Karpas-422 (cell line): ENCODE measurements at places on chromosomes 3 and 15. TPM values are rescaled to one million over a fixed set of nuclear protein-coding genes. Genes with fewer than 3 reads are reported as not detected.

The CPNE9 gene
- total RNA-seq: 0.18 TPM in 1 of 2 replicates, not detected in the other

The KBTBD13 gene
- not detected in 2 replicates for total RNA-seq

The PPP1R14D gene
- not detected in 2 replicates for total RNA-seq

The DYNLT2B gene
- 9.6 and 17.1 TPM in 2 replicates for total RNA-seq

The CDHR4 gene
- total RNA-seq: not detected in 2 replicates

DNA sequence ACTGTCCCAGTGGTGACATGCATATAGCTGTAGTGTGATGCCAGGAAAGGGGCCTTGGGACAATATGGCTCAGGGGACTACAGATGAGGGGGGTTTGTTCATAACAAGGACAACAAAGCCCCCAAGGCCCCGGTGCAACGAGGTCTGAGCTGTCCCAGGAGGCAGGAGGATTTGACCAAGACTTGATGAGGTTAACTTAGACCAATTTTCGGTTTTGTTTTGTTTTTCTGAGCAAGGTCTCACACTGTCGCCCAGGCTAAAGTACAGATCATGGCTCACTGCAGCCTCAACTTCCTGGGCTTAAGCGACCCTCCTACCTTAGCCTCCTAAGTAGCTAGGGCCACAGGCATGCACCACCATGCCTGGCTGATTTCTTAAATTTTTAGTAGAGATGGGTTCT is 23.8 kb downstream of the EFCAB12 start:
- H3K27ac ChIP-seq: no peak overlapping the region
- H3K36me3 ChIP-seq: no peaks in the 10 kb centered on the region
- peaks cover 15% of the 10 kb centered on the region for H3K4me1 ChIP-seq
- no peaks in the 10 kb centered on the region for H3K27me3 ChIP-seq
- no peak overlapping the region for H3K4me3 ChIP-seq
- no peak for DNase-seq

- H3K4me3 ChIP-seq: no peak overlapping the region
- H3K27me3 ChIP-seq: 0 out of 2 replicates have a peak, but pooled peaks cover 2% of the 10 kb centered on the region
- no peaks in the 10 kb centered on the region for H3K36me3 ChIP-seq
- H3K4me1 ChIP-seq: no peaks in the 10 kb centered on the region; the same call in 1 of the 2 replicates
These were observed 23.1 kb upstream of the TSEN2 start for GRCh38 chr3:12461097-12461649.

The CYFIP1 gene
- 0.04 and 1.7 TPM in 2 replicates for total RNA-seq

DNA sequence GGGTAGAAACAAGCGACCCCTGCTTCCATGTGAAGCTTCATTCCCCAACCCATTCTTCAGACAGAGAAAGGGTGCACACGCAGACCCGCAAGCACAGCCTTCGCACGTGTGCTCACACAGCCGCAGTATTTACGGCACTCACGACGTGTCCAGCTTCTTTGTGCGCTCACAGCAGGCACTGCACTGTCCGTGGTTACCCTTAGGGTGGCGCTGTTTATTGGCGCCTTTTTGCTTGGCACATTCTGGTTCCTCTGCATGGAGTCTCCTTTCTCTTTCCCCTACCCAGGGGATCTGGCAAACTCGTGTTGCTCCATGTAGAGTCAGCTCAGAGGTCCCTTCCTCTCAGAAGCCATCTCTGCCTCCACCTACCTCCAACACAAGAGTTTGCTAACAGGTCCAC is 115.1 kb downstream of the SLCO3A1 start:
- H3K27me3 ChIP-seq: no peaks in the 10 kb centered on the region
- peaks cover 77% of the 10 kb centered on the region for H3K4me1 ChIP-seq
- no peaks in the 10 kb centered on the region for H3K36me3 ChIP-seq
- no peak for DNase-seq

The GOLGA8H gene
- not detected in 2 replicates for total RNA-seq

DNA sequence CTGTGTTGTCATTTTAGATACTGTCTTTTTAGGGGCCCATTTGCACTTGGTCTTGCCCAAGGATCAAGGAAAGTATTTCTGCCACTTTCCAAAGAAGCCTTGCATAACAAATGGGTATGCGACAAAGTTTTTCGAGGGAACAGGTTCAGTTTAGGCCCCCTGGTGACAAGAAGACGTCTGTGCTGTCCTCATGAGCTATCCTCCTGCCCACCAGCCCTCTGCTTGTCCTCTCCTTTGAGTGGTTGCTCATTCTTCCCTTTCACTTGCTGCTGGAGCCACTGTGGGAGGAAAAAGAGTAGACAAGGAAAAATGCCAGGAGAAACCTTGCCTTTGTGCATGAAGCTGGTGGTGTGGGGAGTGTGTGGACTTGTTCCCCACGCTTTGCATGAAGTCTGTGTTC is 171.9 kb downstream of the CACNA2D3 start:
- H3K4me3 ChIP-seq: no peak overlapping the region
- H3K36me3 ChIP-seq: no peaks in the 10 kb centered on the region
- H3K27me3 ChIP-seq: no peaks in the 10 kb centered on the region
- H3K27ac ChIP-seq: no peak overlapping the region

The NEK10 gene
- 0.34 and 0.72 TPM in 2 replicates for total RNA-seq

The CLRN1 gene
- not detected in 2 replicates for total RNA-seq

The GALK2 gene
- 27.0 and 33.0 TPM in 2 replicates for total RNA-seq

GRCh38 chr15:29270976-29271375 is 1.4 kb upstream of the NSMCE3 start:
- no peaks in the 10 kb centered on the region for H3K36me3 ChIP-seq
- H3K27ac ChIP-seq: peak overlapping the region; percentile 90
- DNase-seq: no peak
- peak overlapping the region; percentile 91 for H3K4me3 ChIP-seq
- peaks cover 27% of the 10 kb centered on the region for H3K4me1 ChIP-seq

DNA sequence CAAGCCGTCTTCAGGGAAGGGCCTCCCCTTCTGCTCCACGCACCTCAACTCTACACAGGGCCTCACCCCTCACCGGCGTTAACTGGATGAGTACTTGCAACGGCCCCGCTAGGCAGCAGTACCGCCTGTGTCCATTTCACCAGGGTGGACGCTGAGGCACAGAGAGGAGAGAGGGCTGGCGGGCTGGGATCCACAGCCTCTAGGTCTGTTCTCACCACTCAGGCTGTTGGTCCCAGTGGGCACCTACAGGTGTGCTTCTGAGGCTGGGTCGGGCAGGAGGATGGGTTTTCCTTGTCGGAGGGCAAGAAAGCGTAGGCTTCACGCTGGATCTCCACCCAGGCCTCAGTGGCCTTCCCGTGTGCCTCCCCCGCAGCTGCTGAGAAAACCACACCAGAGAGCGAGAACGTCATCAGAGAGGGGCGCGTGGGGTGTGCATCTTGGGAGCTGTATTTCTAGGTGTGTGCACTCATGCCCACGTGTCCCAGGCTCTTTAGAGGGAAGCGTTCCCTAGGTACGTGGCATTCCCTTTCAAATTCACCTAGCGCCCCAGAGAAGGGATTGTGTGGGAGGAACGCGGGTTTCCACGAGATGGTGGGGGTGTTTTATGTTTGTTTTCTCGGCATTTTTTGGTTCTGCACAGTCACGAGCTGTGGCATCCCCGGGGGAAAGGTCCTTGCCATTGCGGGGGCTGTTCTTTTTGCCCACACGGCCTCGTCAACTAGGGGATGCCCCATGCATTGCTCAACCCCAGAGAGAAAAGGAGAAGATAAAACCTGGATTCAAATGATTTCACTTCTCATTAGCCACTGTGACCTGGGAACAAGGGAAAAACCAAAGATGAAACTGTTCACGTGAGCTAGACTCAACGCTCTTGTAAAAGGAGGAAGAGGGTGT is 67.7 kb downstream of the MGLL start:
- peak overlapping the region; percentile 74 for H3K27ac ChIP-seq
- no peak overlapping the region for H3K4me3 ChIP-seq
- H3K36me3 ChIP-seq: no peaks in the 10 kb centered on the region
- no peaks in the 10 kb centered on the region for H3K27me3 ChIP-seq

- H3K27ac ChIP-seq: no peak overlapping the region
- DNase-seq: no peak
- no peaks in the 10 kb centered on the region for H3K36me3 ChIP-seq
- no peak overlapping the region for H3K4me3 ChIP-seq
- H3K27me3 ChIP-seq: no peaks in the 10 kb centered on the region
These were observed 10.3 kb downstream of the NEK11 start for GRCh38 chr3:131036986-131037385.

The C3orf52 gene
- total RNA-seq: 0.07 and 0.52 TPM in 2 replicates

GRCh38 chr3:31953636-31954035 is 27.4 kb downstream of the OSBPL10 start:
- peak; percentile 59 for DNase-seq
- H3K27ac ChIP-seq: peak overlapping the region; percentile 99
- peaks cover 64% of the 10 kb centered on the region for H3K4me1 ChIP-seq

The CYP1A2 gene
- total RNA-seq: not detected in 2 replicates

The CLDN18 gene
- not detected in 2 replicates for total RNA-seq

GRCh38 chr3:108271626-108272025 is 24.7 kb upstream of the HHLA2 start:
- DNase-seq: no peak
- no peaks in the 10 kb centered on the region for H3K36me3 ChIP-seq
- no peak overlapping the region for H3K4me3 ChIP-seq
- H3K4me1 ChIP-seq: no peaks in the 10 kb centered on the region

The PDZRN3 gene
- total RNA-seq: 17.5 and 22.4 TPM in 2 replicates

DNA sequence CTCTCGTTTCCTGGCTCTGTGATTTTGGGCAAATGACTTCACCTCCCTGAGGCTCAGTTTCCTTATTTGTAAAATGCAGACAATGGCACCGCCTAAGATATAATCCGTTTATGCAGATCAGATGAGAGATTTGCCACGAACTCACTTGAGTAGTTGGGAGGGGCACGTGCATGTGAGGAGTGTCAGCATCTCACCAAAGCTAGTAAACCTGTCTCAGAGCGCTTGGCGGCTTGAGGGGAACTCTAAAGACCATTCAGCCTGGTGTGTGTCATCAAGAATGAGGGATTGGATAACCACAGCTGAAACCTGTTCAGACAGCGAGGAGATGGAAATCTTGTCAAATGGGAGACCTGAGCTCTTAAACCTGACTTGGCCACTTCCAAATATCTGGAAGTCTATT is 48.7 kb downstream of the BDH1 start:
- DNase-seq: no peak
- peaks cover 3% of the 10 kb centered on the region for H3K4me1 ChIP-seq
- no peaks in the 10 kb centered on the region for H3K27me3 ChIP-seq
- H3K36me3 ChIP-seq: peaks cover 9% of the 10 kb centered on the region
- no peak overlapping the region for H3K27ac ChIP-seq

DNA sequence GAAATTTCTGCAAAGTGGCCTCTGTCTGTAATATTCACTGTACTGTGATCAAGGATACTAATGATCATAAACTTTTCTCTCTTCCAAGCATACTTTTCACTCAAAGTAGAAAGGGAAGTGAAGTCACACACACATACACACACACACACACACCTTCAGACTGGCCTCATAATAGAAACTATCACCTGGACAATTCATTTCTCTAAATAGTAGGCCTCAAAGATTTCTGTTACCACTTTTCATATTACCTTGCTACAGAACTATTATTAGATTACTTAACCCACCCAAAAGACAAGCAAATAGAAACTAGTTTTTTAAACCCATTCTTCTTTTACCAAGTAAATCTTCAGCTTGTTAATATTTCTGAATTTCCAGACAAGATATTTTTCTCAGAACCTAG is 12.2 kb downstream of the CPB1 start:
- DNase-seq: no peak
- no peak overlapping the region for H3K27ac ChIP-seq
- 0 out of 2 replicates have a peak, but pooled peaks cover 2% of the 10 kb centered on the region for H3K4me1 ChIP-seq
- no peak overlapping the region for H3K4me3 ChIP-seq
- H3K27me3 ChIP-seq: no peaks in the 10 kb centered on the region

The ANKRD34C gene
- 0.93 TPM in 1 of 2 replicates, not detected in the other for total RNA-seq
